ENCODE measurements at places on chromosomes 5 and 9. TPM values are rescaled to one million over a fixed set of nuclear protein-coding genes. Genes with fewer than 3 reads are reported as not detected.

DNA sequence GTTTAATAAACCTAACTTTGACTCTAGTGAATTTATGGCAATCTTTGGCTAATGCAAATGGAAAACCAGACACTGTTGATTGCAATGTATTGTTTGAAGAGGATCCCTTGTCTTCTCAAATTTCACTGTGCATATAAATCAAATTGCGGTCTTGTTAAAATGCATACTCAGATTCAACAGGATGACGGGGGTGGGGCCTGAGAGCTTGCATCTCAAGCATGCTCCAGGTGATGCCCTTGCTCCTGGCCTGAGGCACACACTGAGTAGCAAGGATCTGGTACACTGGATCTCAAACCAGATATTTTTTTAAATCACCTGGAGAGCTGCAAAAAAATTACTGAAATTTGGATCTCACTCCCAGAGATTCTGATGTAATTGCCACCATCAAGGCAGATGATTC is 463.7 kb downstream of the DNAH5 start:
- no peak for DNase-seq

ZFP62 gene
- 17.0 TPM for total RNA-seq

F2RL2 gene
- total RNA-seq: 0.24 TPM

GRCh38 chr5:105630803-105631202 is 2039.9 kb downstream of the EFNA5 start:
- no peak for DNase-seq

- no peak for DNase-seq
Measured at GRCh38 chr5:95801532-95801931, 21.0 kb downstream of the GLRX start.

DNA sequence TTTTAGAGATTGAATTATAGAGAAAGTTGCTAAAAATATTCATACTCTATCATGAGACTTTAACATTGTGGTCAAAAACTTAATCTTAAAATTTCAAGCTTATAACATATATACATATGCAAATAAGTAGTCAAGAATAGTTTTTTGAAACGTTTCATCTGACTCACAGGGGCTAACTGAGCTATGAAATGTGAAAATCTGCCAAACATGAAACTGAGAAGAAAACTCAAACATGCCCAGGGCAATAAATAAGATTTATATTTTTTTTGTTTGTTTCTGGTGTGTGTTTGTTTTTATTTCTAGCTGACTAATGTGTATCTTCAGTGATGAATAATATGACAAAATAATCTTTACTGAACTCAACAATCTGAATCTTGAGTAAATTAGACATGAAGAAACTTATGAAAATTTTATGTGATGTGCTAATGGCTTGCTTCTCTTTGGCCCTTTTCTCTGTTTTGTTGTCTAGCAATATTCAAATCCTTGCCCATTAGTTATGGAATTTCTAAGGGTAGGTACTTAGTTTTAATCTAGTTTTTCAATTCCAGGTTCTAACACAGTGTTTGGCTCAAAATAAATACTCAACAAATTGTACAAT is 99.9 kb downstream of the FAM174A start:
- no peak for DNase-seq

NPR2 gene
- total RNA-seq: 25.5 TPM

- DNase-seq: no peak
Measured at GRCh38 chr5:90934091-90934719, 375.6 kb downstream of the ADGRV1 start.

SHROOM1 gene
- 5.4 TPM for total RNA-seq

PLCXD3 gene
- total RNA-seq: 66.3 TPM

GRCh38 chr9:3699883-3700282 is 174.1 kb upstream of the RFX3 start:
- no peak for DNase-seq

AGXT2 gene
- total RNA-seq: not detected

DNA sequence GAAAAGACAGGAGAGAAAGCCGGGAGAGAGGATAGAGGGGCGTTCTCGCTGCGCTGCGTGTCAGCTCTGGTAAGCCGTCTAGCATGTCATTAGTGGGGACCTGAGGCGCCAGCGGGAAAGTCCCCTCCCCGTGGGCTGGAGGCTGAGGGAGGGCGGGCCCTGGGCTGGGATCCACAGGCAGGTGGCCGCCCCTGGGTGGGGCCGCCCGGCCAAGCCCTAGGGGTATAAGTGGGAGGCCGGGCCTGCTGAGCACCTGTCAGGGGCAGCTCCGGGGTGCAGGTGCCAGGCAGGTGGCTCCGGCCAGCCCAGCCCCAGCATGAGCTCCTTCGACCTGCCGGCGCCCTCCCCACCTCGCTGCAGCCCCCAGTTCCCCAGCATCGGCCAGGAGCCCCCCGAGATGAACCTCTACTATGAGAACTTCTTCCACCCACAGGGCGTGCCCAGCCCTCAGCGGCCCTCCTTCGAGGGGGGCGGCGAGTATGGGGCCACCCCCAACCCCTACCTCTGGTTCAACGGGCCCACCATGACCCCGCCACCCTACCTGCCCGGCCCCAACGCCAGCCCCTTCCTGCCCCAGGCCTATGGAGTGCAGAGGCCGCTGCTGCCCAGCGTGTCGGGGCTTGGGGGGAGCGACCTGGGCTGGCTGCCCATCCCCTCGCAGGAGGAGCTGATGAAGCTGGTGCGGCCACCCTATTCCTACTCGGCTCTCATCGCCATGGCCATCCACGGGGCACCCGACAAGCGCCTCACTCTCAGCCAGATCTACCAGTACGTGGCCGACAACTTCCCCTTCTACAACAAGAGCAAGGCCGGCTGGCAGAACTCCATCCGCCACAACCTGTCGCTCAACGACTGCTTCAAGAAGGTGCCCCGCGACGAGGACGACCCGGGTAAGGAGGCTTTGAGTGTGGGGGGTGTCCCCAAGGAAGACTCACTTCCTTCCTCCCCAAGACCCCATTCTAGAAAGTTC is at the start of gene FOXI1:
Gene FOXI1, plus strand, starts transcription at position 256 of the 970 bp plus-strand sequence. Its CDS starts 61 bp downstream, at position 317.
- no peak for DNase-seq

DNA sequence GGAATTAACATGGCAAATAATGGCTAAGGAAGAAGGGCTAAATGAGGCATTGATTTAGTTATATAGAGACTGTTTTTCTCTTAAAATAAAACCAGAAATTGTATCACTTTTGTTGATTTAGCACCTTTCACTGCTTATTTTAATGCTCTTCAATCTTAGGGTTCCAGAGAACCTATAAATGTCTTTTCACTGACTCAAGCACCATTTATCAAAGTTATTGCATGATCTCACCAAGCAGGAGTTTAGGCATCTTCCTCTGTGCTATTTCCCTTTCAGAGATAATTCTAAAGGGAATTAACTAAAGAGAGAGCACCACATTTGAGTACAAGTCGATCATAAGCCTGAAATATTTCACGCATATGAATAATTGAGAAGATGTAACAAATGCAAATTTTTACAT is 357.1 kb downstream of the CDH18 start:
- no peak for DNase-seq

DNA sequence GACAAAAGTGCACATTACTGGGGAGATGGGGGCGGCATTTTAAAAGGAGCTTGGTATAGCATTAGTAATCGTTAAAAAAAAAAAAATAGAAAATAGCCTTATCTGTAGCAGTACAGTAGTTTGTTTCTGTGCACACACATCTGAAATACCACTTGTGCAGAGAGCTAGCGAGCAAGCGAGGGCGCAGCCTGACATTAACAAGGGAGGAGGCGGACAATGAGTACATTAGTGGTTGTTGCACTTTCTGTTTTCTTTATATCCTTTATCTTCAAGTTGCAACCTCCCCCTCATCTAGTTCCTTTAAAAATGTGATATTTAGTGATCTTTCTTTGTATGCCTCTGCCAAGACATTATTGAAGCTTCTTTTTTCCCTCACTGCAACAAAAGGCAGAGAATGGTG is 880 bp upstream of the PTPDC1 start:
- DNase-seq: no peak

DNA sequence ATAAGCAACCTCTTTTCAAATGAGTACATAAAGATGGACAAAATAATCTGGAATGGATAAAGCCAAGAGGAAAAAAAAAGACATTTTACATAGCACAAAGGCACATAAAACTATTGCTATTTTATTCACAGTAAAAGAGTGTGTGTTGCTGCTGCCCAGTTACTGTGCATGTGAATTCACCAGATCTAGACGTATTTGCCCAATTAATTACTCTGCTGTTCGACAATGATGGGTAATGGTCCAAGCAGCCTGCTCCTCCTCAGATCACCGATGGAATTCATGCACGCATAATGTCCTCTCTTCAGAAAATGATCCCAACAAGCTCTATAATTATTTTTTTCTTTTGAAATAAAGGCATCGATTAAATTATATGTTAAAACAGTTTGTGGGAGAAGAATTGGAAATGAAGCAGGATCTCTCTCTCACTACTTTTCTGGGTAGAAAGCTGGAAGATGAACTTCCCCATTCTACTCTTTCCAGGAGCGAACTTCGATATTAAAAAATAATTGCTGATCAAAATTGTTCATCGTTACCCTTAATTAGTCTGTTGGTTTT is 357.4 kb upstream of the CCNH start:
- no peak for DNase-seq

PCA3 gene
- total RNA-seq: not detected

GRCh38 chr9:80294955-80295354 is 723.2 kb downstream of the TLE4 start:
- DNase-seq: no peak

GRCh38 chr5:172141949-172142319 is 46.1 kb downstream of the STK10 start:
- DNase-seq: no peak

BTNL3 gene
- total RNA-seq: not detected

DNA sequence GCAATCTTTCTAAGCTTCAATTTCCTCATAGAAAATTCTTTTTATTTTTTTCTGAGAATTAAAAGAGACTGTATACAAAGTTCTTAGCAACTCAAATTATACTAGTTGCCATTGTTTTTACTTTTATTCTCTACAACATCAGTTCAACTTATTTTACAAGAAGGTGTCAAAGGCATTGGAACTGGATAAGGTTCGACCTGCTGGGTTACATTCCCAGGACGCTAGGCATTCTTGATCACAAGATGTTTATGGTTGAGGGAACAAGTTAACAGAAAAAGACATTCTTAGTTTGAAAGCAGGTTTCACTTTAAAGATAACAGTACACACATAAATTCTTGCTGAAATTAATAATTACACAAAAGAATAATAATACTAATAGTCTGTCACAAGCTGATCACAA is 163.5 kb upstream of the SNX2 start:
- DNase-seq: no peak

DNA sequence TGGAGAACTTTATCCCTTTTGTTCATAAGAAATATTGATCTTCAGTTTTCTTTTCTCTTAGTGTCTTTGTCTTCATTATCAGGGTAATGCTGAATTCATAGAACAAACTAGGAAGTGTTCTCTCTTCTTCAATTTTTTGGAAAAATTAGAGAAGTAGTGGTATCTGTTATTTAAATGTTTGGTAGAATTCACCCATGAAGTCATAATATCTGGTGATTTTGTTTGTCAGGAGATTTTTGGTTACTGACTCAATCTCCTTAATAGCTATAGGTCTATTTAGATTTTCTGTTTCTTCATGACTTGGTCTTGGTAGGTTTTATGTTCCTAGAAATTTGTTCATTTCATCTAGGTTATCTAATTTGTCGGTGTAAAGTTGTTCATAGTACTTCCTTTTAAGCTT is 45.4 kb upstream of the STARD4 start:
- DNase-seq: no peak
